ENCODE measurements at places on chromosomes 5 and 9.

DNA sequence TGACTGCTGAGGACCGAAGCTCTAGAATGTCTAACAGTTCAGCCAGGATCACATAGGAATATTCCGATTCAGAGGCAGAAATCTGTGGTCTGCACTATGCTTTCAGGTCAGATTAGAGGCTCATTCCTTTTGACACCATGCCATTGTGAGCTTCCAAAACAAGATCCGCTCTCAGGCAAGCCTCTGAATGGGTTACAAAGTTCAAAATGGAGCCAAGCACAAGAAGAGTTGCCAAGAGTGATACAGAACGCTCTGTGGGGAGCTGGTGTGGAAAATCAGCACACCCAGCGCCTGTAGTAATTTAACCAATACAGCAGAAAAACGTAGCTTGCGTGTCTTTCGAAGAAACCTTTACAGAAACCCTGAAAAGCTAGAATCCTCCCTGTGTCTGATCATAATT is 33.3 kb upstream of the FAT2 start:
- DNase-seq, result no peak

DNA sequence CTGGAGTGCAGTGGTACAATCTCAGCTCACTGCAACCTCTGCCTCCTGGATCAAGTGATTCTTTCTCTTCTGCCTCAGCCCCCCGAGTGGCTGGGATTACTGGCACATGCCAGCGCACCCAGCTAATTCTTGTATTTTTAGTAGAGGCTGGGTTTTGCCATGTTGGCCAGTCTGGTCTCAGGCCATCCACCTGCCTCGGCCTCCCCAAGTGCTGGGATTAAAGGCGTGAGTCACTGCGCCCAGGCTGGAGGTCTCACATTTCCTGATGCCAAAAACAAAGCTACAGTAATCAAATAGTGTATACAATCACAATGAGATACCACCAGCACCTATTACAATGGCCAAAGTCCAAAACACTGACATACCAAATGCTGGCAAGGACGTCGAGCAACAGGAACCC is 51.1 kb downstream of the TTLL11 start:
- DNase-seq, result no peak

DNA sequence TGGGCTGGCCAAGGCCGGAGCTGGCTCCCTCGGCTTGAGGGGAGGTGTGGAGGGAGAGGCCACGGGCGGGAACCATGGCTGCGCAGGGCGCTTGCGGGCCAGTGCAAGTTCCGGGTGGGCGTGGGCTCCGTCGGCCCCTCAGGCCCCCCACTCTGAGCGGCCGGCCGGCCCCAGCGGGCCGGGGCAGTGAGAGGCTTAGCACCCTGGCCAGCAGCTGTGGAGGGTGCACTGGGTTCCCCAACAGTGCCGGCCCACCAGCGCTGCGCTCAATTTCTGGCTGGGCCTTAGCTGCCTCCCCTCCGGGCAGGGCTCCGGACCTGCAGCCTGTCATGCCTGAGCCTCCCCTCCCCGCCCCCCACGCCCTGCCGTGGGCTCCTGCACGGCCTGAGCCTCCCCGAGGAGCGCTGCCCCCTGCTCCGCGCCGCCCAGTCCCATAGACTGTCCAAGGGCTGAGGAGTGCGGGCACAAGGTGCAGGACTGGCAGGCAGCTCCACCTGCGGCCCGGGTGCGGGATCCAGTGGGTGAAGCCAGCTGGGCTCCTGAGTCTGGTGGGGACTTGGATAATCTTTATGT is 184.2 kb downstream of the ATPSCKMT start:
- no peak for DNase-seq

DNA sequence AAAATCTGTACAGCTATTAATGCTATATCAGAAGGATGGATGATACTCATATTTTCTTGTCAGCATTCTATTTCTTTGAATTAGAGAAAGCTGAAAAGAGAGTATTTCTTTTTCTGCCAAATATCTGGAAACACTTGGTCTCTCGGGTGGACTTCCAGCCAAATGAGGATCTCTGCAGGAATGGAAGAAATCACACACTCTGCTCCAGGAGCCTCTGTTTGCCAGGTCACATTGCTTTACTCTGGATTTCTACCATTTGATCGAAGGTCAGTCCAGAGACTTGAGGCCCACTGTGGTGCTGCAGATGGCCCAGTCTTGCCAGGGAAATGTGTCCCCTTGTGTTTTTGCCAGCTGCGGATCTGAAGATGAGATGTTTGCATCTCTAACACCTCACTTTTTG is 154.1 kb downstream of the PCSK1 start:
- DNase-seq, result no peak

GRCh38 chr5:149387081-149387631 is 8.1 kb upstream of the IL17B start:
- no peak for DNase-seq
